ENCODE measurements at places on chromosomes 1 and 21.

DNA sequence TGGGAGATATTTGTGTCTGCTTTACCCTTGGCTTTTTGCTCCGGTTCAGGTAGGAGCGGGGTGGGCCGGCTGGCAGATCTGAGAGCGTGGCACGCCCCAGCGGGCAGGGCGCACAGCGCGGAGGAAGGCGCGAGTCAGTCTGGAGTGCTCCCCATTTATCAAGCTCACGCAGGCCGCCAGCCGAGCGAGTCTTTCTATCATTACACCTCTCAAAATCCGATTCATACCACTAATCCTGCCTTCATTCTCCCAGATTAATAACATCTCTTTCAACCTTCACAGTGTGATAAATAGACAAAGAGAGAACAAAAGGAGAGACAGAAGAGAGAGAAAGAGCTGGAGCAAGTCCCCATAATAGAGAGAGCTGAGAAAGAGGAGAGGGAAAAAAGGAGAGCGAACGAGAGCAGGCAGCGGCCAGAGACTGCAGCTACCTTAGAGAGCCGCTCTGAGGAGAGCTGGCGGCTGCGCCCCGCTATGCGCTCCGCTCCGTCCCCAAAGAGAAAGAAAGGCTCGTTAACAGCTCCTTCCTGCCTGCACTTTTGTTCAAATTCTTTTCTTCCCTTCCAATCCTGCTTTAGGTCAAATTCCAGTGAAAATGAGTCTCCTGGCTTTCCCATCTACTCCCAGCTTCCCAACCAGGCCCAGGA, 48.0 kb downstream of the DMAP1 start:
- DNase-seq = no peak

- DNase-seq = no peak
Measured at GRCh38 chr1:55504306-55504731, 289.2 kb upstream of the USP24 start.

- no peak for DNase-seq
Measured at GRCh38 chr1:26820784-26821269, 5.7 kb upstream of the ZDHHC18 start.

- DNase-seq = no peak
Measured at GRCh38 chr1:32830092-32830852, 12.8 kb downstream of the S100PBP start.

DNA sequence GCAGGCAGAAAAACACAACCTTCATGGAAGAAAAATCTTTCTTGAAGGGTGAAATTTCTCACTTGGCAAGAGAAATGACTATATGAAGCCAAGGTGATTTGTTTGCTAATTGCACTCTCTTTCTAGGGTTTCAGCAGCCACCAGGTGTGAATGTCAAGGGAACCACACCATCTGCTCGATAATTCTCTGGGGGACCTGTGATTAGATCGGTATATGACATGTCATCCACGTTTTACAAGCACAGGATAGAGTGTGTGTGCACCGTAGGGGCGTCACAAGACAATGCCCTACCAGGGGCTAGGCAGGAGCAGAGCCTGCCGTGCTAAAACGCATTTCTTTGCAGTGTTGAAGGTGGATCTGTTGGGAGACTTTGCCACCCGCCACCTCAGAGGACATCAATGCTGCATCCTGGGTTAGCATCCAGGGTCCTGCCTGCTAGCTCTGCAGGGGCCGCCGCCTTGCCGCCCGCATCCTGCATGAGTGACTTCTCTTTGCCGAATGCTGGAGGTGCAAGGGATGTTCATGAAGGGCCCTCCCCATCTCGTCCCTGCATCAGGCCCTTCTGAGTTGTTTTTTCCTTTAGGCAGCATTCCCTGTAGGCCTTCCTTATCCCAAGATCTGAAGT, 37.8 kb upstream of the CCSAP start:
- peak; percentile 24 for DNase-seq

GRCh38 chr1:6770751-6771440, 14.4 kb upstream of the CAMTA1 start:
- DNase-seq = no peak

GRCh38 chr1:162677607-162678371, 45.5 kb downstream of the DDR2 start:
- DNase-seq = no peak

GRCh38 chr21:44513389-44514217, 26.4 kb downstream of the KRTAP10-1 start:
- DNase-seq = peak; percentile 44

DNA sequence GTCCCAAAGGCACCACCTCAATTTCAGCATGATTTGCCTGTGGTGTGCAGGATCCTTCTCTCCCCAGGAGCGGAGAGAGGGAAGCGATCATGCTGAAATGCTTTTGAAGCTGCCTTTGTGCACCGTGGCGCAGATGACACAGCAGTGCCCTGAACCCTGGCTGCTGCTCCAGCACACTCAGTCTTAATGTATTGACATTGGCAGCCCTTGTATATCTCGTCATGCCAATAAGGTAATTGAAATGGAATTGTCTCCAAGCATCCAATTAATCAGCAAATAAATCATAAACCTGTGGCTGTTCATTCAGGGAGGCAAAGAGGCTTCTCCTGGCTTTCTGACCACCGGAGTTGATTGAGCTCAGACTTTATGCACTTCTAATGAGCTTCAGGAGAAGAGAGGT, 139.8 kb downstream of the KAZN start:
- peak; percentile 98 for DNase-seq
